ENCODE measurements at places on chromosomes 11 and 22.

GRCh38 chr11:62926680-62927455, 5.7 kb upstream of the CHRM1 start:
- no peak for DNase-seq

- no peak for DNase-seq
These were observed 48.8 kb downstream of the CLTCL1 start for GRCh38 chr22:19242699-19243098.

DNA sequence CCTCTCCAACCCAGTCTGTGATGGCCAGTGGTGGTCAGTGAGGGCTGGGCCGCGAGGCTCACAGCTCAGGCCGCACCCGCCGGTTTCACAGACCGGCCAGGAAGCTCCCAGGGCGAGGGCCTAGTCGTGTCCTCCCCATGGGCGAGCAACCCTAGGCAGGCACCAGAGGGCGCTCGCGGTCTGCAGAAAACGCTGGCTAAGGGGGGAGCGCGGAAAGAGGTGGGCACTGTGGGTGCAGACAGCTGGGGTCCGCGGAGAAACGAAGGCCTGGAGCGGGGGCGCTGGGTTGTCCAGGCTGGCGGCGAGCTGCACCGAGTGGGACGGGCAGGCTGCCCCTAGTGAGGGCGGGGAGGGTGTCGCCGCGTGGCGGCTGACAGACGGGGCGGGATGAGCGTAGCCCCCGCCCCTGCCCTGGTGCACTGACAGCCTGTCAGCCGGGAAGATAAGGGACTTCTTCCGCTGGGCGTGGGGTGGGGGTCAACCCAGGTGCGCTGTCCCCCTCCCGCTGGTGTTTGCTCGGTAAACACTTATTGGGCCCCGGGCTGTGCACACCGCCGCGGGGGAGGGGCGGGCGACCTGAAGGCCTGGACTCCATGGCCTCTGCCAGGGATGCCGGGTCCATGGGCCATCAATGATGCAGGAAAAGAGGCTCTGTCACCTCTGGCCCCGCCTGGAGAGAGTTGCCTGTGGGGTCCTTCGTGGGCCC, 7.5 kb downstream of the GP1BB start:
- peak; percentile 42 for DNase-seq

GRCh38 chr11:119496469-119496868, 73.5 kb upstream of the THY1 start:
- no peak for DNase-seq

DNA sequence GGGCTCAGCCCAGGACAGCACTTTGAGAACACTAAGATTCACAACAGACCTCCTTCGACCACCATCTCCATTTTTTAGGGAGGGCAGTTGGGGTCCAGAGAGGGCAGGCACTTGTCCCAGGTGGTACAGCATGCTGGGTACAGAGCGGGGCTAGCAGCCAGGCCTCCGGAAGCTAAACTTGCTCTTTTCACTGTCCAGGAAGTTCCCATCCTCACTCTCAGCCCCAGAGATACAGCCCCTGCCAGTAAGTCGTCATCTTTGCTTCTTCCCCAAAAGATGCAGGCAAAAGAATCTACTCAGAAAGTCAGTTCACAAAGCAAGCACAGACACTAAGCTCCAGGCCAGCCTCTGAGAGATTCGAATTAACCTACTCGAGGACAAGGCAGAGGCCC, 6.7 kb upstream of the RAB3IL1 start:
- no peak for DNase-seq

DNA sequence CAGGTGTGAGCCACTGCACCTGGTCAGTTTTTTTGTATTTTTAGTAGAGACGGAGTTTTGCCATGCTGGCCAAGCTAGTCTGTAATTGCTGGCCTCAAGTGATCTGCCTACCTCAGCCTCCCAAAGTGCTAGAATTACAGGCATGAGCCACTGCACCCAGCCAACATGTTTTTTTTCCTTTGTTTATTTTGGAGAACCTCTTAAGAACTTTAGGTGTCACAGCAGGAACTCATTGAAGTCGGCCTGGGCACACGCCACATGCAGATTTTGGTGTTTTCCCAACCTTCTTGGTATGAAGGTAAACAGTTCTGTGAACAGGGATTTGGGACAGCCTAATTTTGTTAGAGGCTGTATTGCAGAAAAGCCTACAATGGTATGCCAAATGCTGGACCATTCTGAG, 9.4 kb downstream of the DIXDC1 start:
- DNase-seq = no peak

DNA sequence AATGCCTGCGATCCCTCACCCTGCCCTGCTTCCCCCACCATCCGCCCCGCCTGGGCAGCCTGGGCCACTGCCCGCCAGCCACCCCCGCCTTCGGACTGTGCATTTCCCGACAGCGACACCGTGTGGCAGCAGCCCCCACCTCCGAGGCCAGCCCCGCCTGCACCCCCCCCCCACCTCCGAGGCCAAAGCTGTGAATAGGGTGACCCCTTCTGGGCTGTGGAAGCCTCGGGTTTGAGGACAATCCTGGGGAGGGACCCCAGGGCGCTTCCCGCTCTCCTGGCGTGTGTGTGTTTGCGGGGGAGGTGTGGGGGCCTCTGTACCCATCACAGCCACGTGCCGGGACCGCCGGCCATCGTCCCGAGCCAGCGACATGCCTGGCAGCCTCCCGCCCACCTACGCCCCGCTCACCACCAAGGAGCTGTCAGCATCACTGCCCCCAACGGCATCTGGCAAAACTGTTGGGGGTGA, 33.8 kb upstream of the PPARA start:
- peak; percentile 78 for DNase-seq

DNA sequence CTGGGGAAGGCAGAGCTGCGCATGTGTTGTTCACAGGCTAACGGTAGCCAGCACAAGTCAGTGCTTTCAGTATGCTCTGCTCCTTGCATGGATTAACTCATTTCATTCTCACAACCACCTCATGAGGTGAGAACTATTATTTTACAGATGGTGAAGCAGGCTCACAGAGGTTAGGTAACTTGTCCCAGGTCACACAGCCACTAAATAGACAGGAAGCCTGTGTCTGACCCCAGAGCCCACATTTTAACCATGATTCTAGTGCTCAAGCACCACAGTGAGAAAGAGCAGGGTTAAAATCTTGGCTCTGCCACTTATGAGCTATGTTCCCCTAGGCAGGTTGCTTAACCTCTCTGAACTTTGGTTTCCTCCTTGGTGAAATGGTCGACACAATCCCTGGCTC, 6.2 kb upstream of the SNX15 start:
- no peak for DNase-seq

GRCh38 chr11:87971354-87971753, 203.9 kb downstream of the RAB38 start:
- no peak for DNase-seq

GRCh38 chr22:44473166-44473565, 24.9 kb downstream of the RTL6 start:
- no peak for DNase-seq

- no peak for DNase-seq
These were observed 666.7 kb downstream of the OPCML start for GRCh38 chr11:132865623-132866022.

DNA sequence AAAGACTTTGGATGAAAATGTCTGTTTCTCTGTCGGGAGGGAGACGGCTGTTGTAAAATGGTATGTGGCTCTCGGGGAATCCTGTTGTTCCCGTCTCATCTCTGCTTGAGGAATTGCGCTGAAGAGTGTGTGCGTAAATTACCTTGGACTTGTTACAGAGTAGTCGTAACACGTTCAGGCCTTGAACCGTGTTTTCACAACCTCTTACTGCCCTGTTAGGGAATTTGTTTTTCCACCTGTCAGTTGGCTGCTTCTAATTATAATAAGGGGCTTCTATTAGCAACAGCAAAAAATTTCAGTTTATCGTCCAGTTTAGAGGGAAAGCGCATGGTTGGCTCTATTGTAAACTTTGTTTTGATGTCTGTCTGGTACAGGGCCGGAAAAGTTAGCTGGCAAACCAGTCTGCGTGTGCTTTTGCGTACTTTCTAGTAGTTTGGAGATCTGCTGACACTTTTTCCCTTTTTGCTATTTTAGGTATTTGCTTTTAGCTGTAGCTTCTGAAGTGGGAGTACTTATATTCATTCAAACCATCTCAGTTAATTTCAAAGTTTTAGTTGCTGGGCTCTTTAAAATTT, 1.5 kb downstream of the HIPK3 start:
- peak; percentile 58 for DNase-seq

Data from H4 (cell line).